ENCODE measurements at places on chromosomes 5 and 9.

- DNase-seq, result no peak
These were observed 234.1 kb downstream of the TMEM161B start for GRCh38 chr5:88034520-88034919.

DNA sequence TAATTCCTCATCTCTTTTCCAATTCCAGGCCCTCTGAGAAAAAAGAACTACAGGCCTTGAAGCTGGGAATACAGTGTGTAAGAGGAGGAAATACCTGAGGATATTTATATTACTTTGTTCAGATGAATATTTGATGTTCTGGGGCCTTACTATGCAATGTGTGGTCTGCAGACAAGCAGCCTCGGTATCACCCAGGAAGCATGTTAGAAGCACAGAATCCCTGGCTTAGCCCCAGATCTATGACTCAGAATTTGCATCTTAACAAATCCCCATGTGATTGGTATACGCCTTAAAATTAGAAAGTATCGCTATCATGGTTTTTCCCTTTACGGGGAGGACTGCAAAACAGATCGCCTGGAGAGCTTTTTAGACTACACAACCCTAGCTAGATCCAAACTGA, 121.0 kb downstream of the JAKMIP2 start:
- no peak for DNase-seq

DNA sequence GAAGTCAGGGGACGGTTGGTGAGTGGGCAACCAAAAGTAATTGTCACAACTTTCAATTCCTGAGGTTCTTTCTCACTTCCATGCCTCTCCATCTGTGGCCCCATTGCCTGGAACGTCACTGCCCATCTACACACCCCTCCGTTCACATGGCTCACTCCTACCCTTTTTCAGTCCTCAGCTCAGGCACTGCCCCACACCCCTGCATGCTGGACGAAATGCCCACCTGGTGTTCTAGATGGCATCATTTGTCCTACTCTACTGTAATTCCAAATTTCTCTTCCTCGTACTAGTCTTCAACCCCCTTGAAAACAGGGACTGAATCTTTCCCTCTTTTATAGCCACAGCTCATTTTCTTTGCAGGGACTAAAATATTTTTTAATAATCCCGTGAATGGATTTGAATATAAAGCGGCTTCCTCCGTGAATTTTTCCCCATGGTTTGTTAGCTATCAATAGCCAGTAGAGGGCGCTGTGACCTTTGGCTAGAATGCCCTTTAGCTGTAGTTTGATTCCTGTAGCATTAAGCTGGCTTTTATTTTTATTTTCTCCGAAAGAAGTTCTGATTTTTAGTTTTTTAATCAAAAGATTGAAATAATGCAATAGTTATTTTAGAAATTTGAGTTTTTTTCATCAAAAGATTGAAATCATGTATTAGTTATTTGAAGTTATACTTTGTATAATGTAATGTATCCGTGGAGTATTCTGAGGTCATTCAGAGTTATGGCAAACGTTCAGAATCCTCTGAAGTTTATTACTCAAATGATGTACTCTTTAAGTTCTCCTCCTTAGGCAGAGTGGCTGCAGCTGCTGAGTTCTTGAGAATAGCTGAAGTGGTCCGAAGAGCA, 232.1 kb downstream of the SH3GL2 start:
- DNase-seq, result no peak

DNA sequence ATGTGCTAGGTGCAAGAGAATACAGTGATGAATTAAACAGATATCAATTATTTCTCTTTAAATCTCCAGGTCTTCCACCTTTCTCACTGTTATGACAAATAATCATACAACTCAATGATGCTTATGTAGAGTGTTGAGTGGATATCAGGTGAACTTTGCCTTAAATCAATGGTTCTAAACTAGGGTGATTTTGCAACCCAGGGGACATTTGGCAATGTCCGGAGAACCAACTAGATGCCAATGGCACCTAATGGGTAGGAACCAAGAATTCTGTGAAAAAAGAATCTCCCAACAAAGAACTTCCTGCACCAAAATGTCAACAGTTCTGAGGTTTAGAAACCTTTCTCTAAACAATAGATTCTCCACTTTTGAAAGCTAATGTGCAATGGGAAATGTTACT, 52.0 kb upstream of the GDNF start:
- no peak for DNase-seq

DNA sequence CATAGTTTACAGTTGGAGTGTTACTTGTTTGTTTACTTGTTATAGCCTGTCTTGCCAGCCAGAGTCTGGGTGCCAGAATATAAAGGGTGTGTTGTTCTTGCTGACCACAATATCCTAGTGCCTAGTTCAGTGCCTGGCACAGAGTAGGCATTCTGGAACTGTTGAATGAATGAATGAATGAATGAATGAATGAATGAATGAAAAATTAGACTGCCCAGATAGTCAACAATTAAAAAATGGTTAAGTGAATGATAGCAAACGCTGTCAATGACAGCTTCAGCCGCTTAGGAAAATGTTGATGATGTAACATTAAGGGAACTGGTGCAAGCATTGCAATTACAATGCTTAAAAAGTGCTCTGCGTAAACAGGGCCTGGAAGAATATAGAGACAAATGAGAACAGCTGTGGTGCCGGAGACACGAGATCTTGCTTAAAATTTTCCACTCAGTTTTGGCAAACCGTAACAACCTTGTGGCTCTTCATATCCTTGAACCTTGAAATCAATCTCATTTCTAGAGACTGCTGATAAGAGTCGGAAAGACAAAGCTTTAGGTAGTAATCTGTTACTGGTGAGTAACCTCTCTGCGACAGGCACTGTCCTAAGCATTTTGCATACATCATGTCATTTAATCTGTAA, 4.7 kb upstream of the TTLL11 start:
- no peak for DNase-seq

GRCh38 chr5:36060420-36060887, 6.2 kb downstream of the UGT3A2 start:
- DNase-seq, result no peak

- no peak for DNase-seq
These were observed 625.5 kb downstream of the CCDC171 start for GRCh38 chr9:16178294-16178693.

GRCh38 chr9:117180896-117181445, 233.9 kb downstream of the ASTN2 start:
- DNase-seq, result no peak

DNA sequence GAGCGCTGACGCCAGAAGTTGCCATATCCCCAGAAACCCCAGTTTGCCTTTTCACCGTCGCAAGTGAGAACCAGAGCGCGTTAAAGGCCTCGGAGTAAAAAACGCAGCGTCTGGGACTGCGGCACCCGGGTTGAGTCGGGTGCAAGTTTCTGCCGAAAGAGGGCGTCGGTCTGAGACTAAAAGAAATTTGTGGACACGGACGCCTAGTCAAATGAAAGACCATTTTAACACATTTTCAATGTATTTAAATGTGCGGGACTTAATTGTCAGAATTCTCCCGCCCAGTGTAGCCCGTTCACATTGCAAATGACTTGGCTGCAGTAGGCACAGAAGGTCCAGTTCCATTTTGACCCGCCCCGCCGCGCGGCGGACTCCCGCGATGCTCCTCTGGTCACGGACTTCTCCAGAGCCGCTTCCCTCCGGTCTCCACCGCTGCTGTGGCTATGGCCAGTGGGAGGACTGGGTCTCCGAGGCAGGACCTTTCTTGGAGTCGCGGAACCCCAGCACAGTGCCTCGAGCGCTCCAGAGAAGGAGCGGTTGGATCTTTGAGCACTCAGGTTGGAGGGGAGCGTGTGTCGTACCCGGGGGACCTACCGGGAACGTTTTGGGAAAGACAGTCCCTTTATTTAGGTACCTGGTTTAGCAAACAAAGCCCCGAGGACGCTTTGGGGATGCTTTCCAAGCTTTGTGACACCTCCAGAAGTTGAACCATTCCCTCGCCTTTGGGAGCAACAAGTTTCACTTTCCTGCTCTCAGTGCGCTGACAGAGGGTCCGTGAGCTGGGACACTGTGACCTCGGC, 1.2 kb upstream of the NPR3 start:
- no peak for DNase-seq

GRCh38 chr9:135615666-135616618, 23.4 kb downstream of the GLT6D1 start:
- no peak for DNase-seq

GRCh38 chr9:99221266-99221620, 499 bp downstream of the ALG2 start:
- no peak for DNase-seq

DNA sequence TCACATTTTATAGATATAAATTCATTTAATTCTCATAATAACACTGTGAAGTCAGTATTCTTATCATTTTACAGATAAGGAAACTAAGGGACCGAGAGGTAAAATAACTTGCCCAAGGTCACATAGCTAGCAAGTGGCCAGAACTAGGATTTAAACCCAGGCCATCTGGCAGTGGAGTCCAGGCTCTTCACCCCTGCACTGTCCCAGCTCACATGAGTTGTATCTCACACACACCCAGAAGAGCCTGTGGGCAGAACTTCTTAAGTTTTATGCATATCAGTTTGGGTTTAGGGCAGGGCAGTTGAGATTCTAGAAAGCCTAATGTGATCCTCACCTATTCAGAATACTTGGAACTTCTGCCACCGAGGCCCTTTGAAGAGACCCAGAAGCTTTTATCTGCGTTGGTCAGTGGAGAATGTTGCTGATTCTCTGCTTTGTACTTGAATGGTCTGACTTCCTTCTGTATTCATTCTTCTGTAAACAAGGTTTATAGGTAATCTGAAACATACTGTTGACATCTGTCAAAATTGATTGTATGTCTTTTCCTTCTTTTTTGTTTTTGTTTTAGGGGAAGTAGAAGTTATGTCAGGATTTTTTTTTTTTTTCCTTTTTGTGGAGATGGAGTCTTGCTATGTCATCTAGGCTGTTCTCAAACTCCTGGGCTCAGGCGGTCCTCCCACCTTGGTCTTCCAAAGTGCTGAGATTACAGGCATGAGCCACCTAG, 75.8 kb downstream of the KIAA1958 start:
- DNase-seq, result no peak

GRCh38 chr9:32092031-32092430, 292.4 kb upstream of the ACO1 start:
- DNase-seq, result no peak

Measured in CD4-positive, alpha-beta T cell treated with Interleukin-6 at 100 ng/mL for 8 hours (primary cell).